ENCODE measurements at places on chromosomes 5 and 9. TPM values are rescaled to one million over a fixed set of nuclear protein-coding genes. Genes with fewer than 3 reads are reported as not detected.
A peak's percentile ranks its signal among the peaks of the same experiment; 100 is the strongest.

- H3K4me1 ChIP-seq, result peaks cover 3% of the 10 kb centered on the region
- H3K27ac ChIP-seq, result no peak overlapping the region
- peaks cover 5% of the 10 kb centered on the region for H3K27me3 ChIP-seq
- no peak for DNase-seq
- no peaks in the 10 kb centered on the region for H3K36me3 ChIP-seq
Measured at GRCh38 chr9:136558373-136558772, 12.5 kb upstream of the NOTCH1 start.

DNA sequence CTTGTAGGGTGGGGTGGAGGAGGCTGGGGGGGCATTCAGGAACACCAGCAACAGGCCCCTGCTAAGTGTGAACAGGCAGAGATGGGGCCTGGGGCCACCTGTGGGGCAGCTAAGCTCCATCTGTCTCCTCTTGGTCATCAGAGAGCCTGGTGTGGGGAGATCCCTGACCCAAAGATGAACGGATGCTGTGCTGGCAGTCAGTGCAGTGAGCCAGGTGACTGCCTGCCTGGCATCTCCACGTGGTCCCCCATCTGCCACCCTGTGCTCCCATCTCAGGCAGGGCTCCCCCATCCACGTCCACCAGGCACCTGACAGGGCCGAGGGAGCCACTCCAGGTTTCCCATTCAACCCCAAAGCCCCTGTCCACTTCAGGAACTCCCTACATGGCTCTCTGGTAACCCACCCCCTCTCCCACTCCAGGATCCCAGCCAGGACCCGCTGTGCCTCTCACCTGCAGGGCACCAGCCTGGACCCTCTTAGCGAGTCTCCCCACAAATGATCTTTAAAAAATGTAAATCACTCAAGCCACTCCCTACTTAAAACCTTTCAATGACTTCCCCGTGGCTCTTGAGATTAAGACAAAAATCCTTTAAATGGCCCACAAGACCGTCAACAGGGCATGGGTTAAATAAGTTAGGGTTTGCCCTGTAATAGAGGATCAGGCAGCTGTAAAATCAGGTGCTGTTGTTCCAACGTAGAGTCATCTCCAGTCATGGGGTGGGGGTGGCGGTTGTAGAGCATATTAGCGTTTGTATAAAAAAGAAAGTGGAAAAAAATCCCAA is 60.8 kb downstream of the LMX1B start:
- DNase-seq, result no peak
- no peak overlapping the region for H3K27ac ChIP-seq
- peaks cover 7% of the 10 kb centered on the region for H3K4me1 ChIP-seq
- H3K4me3 ChIP-seq, result no peak overlapping the region

GRCh38 chr9:120890320-120891244 is 13.6 kb upstream of the PHF19 start:
- peaks cover 44% of the 10 kb centered on the region for H3K36me3 ChIP-seq
- H3K4me1 ChIP-seq, result peaks cover 79% of the 10 kb centered on the region
- H3K27ac ChIP-seq, result peak overlapping the region; percentile 100
- H3K4me3 ChIP-seq, result peak overlapping the region; percentile 71

- no peak overlapping the region for H3K27ac ChIP-seq
- peaks cover 16% of the 10 kb centered on the region for H3K27me3 ChIP-seq
- H3K4me1 ChIP-seq, result no peaks in the 10 kb centered on the region
- no peaks in the 10 kb centered on the region for H3K36me3 ChIP-seq
- H3K4me3 ChIP-seq, result no peak overlapping the region
- DNase-seq, result no peak
Measured at GRCh38 chr5:133441166-133441815, 171.1 kb downstream of the FSTL4 start.

- no peak within 1 kb of the TSS for H3K4me3 ChIP-seq
- H3K27ac ChIP-seq, result no peak within 1 kb of the TSS
- H3K27me3 ChIP-seq, result peaks cover 36% of the 10 kb centered on the region
- H3K4me1 ChIP-seq, result no peaks in the 10 kb centered on the region
- no peaks in the 10 kb centered on the region for H3K36me3 ChIP-seq
Measured at GRCh38 chr5:44389090-44389822, at the start of gene FGF10. Gene FGF10 (minus strand): TSS chr5:44389420. CDS start chr5:44388682, 738 bp downstream.

- no peak for DNase-seq
- no peak overlapping the region for H3K27ac ChIP-seq
- H3K36me3 ChIP-seq, result no peaks in the 10 kb centered on the region
- no peak overlapping the region for H3K4me3 ChIP-seq
Measured at GRCh38 chr5:175393897-175394296, 50.1 kb downstream of the DRD1 start.

Gene NR4A3
- total RNA-seq, result 169 TPM

Gene PCDHB4
- not detected for total RNA-seq

All from activated T-helper 2 cell treated with anti-CD3 and anti-CD28 coated beads, Interferon-gamma antibody, Interleukin-2, Interleukin-4, amounts not matched to agents 10 μg/mL and 5 μg/mL and 100 μg/mL, durations not matched to agents 14 hours and 24 hours and 36 hours (primary cell).